ENCODE measurements at places on chromosomes 12 and 14.

GRCh38 chr14:80606347-80606772, 335.2 kb downstream of the CEP128 start:
- no peak for DNase-seq

GRCh38 chr12:123032736-123033391, 52.4 kb downstream of the ARL6IP4 start:
- DNase-seq = no peak

DNA sequence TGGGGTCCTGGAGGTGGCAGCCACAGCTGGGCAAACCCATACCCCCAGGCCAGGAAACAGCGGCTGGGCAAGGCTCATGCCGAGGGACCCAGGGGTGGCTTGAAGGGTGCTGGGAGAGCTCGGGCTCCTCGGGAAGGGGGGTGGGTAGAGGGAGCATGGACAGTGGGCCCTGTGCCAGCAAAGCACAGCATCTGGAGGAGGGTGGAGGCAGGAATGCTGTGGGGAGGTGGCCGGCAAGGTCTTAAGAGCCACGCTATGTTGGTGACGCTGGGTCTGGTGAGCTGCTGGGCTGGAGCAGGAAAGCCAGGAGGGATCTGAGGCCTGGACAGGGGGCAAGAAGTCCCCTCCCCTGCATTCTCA, 48.2 kb upstream of the DLK1 start:
- no peak for DNase-seq

DNA sequence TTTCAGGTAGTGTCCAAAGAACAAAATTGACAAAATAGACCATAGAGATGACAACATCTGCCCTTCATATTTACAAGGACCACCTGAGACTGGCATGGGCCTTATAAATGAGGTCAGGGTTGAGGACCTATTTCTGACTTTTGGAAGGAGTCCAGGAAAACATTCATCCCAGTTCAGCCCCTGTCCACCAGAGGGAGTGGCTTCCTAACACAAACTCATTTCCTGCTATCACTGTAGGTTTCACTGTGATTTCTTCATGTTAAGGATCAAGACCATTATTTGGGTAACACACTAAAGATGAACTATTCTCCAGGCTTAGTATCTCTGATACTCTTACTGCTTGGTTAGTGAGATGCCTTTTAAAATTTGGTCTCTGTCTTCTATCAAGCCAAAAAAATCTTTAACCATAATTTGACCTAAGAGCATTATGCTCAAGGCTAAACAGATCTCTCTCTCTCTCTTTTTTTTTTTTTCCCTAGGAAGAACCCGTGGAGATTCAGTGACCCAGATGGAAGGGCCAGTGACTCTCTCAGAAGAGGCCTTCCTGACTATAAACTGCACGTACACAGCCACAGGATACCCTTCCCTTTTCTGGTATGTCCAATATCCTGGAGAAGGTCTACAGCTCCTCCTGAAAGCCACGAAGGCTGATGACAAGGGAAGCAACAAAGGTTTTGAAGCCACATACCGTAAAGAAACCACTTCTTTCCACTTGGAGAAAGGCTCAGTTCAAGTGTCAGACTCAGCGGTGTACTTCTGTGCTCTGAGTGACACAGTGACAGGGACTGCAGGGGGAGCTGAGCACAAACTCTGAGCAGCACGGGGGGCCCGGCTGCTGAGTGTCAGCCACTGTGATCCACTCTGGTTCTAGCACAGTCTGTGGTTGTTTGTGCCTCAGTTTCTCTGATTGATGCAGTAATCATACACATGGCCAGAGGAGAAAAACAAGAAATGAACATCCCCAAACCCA, 267.6 kb upstream of the OR4E1 start:
- no peak for DNase-seq

- no peak for DNase-seq
These were observed 236.8 kb downstream of the GRIN2B start for GRCh38 chr12:13744561-13744960.

DNA sequence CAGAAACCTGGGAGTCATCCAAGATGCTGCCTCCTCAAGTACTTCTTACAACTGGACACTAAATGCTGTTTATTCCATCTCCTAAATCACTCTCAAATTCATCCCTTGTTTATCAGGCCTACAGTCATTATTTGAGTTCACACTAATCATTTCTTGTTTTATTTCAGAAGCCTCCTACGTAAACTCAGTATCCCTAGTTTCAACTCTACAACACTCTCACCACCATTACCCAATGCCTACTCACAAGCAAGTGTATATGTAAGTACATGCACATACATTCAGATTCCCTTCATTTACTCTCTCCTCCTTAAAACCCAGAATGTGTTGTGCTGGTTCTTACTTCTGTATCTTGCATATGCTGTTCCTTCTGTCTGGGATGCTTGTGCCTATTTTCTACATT, 43.0 kb downstream of the DDHD1 start:
- DNase-seq = no peak

DNA sequence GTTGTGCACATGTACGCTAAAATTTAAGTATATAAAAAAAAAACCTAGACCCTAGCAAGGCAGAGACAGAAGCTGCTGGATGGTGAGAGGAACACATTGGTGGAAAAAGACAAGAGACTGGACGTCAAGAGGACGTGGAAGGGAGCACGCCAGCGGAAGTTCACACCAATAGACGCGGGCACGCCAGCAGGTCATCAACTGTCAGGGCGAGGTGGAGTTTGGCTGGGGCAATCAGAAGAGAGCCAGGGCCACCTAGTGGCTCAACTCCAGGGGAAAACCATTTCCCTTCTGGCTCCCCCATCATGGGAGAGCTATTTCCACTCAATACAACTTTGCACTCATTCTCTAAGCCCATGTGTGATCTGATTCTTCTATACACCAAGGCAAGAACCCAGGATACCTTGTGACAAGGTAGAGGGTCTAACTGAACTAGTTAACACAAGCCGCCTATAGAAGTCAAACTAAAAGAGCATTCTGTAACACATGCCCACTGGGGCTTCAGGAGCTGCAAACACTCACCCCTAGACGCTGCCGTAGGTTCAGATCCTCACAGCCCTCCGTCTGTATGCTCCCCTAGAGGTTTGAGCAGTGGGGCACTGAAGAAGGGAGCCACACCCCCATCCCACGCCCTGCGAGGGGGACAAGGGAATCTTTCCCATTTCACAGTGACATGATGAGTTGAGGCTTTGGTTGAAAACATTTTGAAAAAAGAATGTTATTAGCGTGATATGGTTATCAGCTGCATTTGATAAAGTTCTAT, 702.7 kb downstream of the TMTC2 start:
- no peak for DNase-seq

GRCh38 chr12:92472201-92472600, 230.6 kb upstream of the PLEKHG7 start:
- no peak for DNase-seq

Data from stimulated activated CD8-positive, alpha-beta memory T cell treated with anti-CD3 and anti-CD28 coated beads, Interleukin-4, amount 100 ng/mL, for 4 hours (primary cell).